Mesenteric fat pad (tissue), 1 donor: ENCODE measurements at places on chromosomes 4 and X.

- no peak for DNase-seq
Observed at GRCh38 chr4:129839687-129840086, 743.7 kb downstream of the C4orf33 start.

DNA sequence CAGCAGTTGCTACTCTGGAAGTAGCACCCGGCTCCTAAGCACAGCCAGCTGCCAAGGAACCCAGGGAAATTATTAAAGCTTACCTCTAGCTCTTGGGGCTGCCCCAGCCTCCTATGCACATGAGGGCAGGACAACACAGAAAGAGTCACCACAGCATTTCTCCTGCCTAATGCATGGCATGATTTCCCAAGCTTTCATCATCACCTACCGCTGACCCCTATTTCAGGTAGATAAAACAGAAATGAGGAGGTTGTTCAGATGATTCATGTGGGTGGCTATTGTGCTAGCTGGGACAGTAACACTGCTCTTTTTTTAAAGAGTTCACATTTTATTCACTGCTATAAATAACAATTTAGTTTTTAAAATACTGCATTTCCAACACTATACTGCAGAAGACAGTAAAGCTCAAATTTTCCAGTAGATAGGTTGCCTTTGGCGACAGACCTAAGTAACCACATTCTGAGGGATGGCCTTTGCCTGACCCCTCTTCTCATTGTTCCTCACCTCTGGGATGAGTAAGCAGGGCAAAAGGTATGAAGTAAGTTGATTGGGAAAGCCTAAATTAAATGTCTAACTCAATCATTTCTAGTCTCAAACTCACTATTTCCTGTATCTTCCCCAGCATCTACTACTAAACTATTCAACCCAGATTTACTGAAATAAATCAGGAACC is 16.7 kb downstream of the CASK start:
- no peak for DNase-seq

DNA sequence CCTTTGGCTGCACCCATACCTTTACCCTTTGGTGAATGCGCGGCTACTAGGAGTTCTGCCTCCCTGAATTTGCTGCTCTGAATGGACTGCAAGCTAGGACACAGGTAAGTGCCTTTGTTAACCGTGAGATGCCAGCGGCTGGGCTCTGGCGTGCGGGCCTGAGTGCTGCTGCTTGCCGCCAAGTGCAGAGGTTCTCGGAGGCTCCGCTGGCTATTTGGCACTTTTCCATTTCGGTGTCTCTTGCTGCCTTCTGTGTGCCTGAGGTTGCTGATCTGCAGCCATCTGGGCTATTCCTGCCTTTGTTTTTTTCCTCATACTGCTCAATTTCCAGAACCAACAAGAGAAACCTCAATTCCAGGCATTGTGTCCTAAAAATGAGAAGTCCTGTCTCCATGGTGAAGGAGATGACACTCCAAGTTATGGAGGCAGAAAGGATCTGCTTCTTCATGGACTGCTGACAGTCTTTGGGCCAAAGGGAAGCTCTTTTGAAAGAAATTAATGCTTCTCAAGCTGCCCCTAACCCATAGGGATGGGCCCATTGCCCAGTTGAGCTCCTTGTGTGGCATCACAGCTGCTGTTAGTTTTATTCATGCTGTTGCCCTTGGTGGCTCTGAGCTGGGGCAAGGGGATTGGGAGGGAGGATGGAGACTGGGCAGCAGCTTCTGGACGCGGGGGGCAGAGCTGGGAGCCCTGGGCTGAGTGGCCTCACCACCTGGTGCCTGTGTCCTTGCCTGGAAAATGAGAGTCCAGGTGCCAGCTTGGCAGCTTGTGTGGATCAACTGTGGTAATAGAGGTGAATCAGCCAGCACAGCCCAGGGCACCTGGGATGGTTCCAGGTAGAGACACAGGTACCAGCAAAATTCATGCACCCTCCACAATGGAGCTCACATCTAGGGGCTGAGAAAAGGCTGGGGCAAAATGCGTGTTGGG is 3.8 kb upstream of the TBC1D14 start:
- DNase-seq, result no peak

- DNase-seq, result no peak
Observed at GRCh38 chr4:77073106-77073809, 2.5 kb downstream of the CCNI start.

- DNase-seq, result no peak
Observed at GRCh38 chrX:148958901-148959300, 458.5 kb downstream of the AFF2 start.

DNA sequence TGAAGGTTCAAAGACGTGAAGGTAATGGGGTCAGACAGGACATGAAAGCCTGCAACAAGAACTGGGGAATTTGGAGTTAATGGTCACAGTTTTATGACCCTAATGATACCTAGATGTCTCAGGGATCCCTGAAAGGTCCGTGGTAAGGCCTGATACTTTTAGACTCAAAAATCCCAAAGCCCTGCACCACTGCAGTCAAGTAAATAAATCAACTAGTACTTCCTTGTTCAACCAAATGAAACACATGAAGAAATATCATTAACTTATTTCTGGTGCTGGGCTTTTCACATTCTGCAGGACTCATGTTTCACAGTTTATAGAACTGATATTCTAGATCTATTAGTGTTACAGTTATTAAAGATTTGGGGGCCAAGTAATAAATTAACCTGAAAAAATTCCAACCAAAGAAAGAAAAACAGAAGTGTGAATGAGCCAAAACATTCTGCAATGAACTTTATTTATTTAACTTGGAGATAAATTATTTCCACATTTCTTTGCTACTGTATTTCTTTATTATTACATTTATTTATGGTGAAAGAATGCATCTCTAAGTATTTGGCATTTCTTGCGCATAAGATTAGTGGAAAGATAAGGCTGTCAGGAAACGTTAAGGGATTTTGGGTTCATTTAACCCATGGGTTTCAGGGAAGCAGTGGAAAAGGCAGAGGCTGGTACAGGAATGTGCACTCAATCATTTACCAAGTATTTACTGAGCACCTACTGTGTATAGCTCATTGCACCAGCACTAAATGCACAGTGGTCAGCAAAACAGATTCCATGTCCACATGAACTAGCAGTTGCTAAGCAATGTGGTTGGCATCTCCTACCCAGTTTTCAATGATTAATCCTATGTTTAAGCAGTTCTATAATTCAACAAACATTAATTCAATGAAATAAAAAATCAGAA is 8.7 kb downstream of the WDFY3 start:
- DNase-seq, result no peak

- no peak for DNase-seq
Observed at GRCh38 chr4:176762661-176763308, 29.9 kb downstream of the VEGFC start.

- DNase-seq, result no peak
Observed at GRCh38 chrX:124665621-124666400, 319.4 kb downstream of the SH2D1A start.

- no peak for DNase-seq
Observed at GRCh38 chrX:119736206-119736764, 22.1 kb upstream of the SOWAHD start.
